Activated CD8-positive, alpha-beta memory T cell treated with anti-CD3 and anti-CD28 coated beads for 1 hour (primary cell): ENCODE measurements at places on chromosomes 5 and 9.

GRCh38 chr5:41432481-41433253, 77.7 kb downstream of the PLCXD3 start:
- DNase-seq: no peak

DNA sequence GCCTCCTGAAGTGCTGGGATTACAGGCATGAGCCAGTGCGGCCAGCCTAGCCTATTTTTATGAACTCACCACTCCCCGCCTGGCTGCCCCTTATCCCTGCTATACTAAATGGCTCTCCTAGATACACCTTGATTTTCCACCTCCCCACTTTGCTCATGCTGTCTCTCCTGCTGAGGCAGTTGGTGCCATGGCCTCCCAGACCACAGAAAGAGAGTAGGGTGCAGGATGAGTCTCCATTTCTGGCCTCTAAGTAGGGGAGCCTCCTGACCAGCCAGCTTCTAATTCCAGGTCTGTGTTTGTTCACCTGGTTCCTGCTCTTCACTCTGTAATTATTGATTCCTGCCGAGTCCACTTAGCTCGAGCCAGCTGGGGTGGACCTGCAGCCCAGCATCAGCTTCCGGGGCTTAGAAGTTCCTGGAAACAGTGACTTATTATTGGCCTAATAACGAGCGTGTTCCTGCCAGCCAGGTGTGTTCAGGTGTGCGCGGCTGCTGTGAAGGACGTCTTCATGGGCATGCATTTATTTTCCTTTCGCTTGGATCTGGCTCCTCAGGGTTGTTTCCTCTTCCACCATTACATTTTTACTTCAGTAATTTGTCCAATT, 34.0 kb downstream of the ZNF618 start:
- no peak for DNase-seq

DNA sequence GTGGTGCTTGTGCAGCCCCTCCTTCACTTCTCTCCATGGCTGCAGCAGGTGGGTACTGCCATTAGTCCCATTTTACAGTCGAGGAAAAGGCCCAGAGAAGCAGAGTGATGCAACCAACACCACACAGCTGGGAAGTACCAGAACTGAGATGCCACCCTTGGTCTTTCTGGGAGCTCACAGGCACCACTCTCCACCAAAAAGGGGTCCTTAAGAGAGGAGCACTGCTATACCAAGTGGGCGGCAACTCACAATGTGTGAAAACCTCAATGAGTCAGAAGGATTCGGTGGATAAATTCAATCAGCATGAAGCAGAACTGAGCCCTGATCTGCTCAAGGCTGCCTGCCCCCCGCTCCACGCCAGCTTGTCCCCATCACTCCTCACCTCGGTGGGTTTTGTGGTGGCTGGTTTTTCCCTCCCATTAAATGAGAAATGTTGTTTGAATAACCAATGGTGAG, 213.7 kb downstream of the FSTL4 start:
- DNase-seq: no peak

GRCh38 chr5:72760259-72760658, 56.2 kb upstream of the TNPO1 start:
- no peak for DNase-seq

DNA sequence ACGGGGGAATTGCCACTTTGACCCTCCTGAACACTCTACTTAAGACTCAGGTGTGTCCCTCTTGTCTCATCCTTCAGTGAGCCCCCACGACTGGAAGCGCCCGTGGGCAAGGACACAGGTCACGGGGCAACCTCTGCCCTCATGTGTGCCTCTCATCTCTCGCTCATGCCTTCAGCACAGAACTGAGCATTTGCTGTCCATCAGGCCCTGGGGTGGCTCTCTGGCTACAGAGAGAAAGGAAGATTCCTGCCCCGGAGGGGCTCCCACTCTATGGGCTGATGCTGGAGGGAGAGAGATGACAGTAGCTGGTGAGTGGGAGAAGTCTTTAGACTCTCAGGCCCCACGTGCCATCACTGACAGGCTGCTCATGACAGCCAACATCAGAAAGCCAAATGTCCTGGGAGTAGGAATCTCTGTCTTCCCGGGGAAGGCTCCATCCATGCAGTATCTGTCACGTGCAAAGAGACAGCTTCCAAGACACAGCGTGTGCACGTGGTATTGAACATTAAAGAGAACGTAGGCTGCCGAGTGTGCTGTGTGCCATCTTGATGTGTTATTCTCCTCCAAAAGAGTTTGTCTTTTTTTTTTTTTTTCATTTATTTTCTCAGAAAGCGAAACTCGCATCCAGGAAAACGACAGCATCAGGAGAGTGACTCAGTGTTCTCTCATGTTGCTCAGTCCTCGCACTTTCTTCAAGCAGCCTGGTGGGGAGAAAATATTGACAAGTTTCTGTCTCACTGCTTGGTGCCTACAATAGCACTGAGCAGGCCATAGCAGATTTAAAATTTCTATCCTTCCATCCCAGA, 190.5 kb downstream of the GAS1 start:
- no peak for DNase-seq

DNA sequence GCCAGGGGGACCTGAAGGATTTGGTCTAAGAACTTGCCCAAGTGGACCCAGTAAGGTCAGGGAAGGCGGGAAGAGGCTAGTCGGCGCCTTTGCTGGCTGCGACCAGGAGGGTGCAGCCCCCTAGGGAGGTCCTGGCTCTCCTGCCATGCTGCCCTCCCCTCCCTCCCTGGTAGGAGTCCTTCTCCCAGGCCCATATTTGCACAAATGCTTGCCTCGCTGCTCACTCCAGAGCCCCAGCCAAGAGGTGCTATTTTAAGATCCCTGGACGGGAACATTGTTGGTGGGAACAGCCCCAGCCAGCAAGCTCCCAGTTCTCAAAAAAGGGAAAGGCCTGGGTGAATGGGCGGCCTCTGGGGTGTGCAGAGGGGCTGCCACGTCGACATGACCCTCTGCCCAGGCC, 4.3 kb upstream of the IL17B start:
- no peak for DNase-seq

- DNase-seq: no peak
Observed at GRCh38 chr5:56501781-56502557, 268.8 kb upstream of the ANKRD55 start.

- no peak for DNase-seq
Observed at GRCh38 chr5:9313751-9314150, 232.1 kb downstream of the SEMA5A start.

GRCh38 chr9:117714282-117714681, 10.1 kb downstream of the TLR4 start:
- no peak for DNase-seq

- DNase-seq: no peak
Observed at GRCh38 chr5:14449052-14449661, 132.4 kb upstream of the OTULINL start.

DNA sequence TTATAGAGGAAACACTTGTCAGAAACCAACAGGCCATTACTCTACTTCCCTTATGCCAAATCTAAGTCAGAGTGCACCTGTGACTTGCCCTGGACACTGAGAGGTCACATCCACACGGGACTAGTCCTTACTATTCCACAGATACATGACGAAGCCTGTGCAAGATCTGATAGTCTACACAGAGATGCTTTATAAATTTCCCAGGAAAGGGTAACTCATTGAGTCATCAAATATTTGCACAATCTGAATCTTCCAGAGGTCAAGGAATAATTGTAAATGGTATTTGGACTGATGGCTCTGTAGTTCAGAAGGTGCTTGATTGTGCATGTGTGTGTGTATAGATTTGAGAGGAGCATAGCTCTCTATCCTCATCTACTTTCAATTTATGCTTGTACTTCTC, 55.2 kb upstream of the JAK2 start:
- no peak for DNase-seq

DNA sequence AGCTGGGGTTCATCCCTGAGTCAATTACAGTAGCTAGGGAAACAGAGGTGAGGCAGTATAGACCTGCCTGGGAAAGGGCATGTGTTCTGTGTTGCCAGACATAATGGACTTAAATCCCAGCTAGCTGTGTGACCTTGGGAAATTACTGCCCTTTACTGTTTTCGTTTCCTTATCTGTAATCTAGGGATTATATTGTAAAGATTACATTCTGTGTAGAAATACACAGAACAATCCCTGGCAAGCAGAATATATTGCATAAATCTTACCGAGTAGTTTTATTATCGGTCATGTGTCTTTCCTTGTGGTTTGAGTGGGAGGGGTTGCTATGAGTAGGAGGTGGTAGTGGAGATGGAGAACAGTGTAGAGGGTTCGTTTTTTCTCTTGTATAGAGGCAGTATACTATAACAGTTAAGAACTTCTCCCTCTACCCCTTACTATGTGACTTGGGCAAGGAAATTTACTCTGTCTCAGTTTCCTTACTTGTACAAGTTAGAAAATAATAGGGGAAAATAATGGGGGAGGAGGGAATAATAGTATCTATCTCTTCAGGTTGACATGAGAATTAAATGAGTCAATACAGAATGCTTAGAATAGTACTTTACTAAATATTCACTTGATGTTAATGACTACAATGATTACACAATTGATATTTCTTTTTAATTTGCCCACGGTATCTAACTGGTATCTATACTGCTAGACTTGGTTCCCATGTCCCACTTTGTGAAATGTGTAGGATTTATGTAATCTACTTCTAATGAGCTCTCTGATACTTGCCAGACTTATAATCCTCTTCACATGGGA, 7.1 kb upstream of the DMXL1 start:
- DNase-seq: no peak

DNA sequence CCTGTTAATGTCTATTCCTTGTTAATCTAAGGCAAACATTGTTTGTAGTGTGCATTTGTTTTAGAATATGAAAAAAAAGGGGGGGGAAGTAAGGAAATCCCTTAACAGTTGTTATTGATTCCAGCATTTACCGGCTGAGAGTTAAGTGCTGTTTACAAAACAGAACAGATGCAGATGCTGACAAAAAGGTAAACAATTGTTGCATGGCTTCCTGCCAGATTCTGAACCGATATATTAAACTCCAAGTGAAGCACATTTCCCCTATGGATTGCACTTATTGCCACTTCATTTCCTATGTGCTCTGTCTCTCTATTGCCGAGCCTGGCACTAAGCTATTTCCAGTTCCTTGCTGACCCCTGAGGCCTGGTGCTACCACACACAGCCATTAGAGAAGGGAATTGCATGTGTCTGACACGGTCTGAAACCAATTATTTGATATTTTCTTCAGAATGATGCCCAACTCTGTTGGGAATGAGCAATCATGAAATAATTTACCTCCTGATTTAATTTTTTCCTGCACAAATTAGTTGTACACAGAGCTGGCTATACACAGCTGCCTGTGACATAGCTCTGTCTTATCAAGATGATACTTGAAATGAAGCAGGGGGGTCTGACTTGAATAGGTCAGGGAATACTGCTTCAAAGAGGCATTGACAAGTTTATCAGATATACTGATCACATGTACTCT, 109.8 kb downstream of the KIAA0825 start:
- DNase-seq: no peak

DNA sequence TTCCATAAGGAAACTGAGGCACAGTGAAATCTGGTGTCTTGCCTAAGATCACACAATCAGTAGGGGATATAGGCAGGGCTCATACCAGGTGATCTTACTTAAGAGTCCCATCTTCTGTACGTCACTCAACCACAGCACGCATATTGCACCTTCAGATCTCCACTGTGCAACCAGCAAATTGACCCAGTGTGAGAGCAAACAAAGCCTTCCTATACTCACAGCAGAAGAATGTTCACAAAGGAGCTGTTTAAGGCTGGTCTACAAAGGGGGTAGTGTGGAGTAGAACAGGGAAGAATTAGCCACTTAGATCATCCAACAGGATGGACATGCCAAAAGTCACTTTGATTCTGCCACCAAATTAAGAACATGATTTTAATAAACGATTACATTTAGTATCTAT, 305.9 kb downstream of the SLIT3 start:
- no peak for DNase-seq

DNA sequence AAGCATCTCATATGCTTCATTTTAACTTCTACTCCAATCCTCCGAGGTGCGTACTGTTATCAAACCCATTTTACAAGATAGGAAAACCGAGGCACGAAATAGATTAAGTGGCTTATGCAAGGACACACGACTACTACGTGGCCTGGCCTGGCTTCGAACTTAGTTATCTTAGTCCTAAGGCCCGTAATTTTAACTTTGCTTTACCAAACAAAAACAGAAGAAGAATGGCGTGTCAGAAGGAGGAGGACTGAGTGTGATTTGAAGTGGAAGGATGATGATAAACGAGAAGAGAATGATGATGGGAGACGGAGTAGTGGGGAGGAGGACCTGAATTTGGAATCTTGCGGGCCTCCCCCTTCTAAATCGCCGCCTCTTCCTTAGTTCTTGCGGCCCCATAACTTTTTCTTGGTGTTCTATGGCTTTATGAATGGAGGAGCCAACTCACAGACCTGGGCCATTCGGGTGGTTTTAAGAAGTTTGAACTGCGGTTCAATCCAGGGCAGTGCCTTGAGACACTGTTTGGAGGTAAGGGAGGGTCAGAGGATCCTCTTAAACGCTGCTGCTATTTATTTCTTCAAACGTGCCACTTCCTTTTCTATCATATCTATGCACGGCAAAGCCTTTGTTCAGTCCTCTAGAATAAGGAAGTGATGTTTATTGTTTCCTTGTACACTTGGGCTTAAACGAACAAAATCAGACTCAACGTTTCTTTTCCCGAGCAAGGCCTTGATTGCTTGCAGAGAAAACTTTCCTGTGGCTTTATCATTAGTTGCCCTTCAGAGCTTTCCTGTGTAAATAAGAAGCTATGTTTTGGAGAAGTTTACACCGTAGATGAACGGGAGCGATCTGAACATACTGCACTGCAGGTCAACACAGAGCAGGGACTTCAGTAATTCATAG, 795 bp downstream of the CNOT8 start:
- no peak for DNase-seq

DNA sequence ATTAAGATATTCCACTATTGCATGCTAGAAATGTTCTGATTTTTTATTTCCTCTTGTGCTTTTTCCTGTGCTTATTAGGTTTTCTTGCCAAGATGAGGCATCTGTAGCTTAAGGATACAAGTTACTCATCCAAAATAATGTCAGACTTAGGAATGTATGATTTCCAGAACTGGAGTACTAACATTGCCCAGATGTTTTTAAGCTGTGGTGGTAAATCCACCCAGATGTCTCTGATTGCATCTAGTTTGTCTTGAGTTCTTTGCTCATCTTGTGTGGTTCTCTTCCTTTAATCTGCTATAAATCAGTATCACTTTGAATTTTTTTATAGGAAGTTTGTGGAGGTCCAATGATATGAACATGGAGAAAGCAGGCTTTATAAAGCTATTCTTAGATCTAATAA, 337.5 kb upstream of the ZNF608 start:
- DNase-seq: no peak

DNA sequence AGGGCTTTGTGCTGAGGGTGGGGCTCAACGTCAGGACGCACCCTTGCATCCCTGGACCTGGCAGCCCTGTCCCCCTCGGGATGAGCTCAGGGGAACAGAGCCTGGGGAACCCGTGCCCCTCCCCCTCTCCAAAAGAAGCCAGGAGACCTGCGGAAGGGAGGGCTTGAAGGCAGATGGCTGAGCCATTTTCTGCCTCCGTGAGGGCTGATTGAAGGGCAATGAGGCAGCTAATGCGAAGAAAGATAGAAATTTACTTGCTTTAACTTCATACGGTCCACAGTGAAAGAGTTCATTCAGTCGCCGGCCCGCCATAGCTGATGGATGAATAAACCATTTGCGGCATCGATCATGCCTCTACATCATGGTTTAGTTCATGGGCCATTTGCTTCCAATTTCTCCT, 28.8 kb downstream of the ASS1 start:
- no peak for DNase-seq
